ENCODE measurements at places on chromosomes 13 and 19. TPM values are rescaled to one million over a fixed set of nuclear protein-coding genes. Genes with fewer than 3 reads are reported as not detected.

The LRP3 gene
- 51.6 TPM for total RNA-seq

The ATP4A gene
- not detected for total RNA-seq

GRCh38 chr13:97275776-97276501 lies 53.8 kb downstream of the MBNL2 start:
- no peak for DNase-seq
- H3K4me3 ChIP-seq = 0 out of 2 replicates have a peak overlapping the region, but pooled peaks have one; percentile 14
- H3K36me3 ChIP-seq = peaks cover 38% of the 10 kb centered on the region
- H3K4me1 ChIP-seq = peaks cover 100% of the 10 kb centered on the region
- H3K27ac ChIP-seq = peak overlapping the region; percentile 86
- no peaks in the 10 kb centered on the region for H3K27me3 ChIP-seq

- no peak overlapping the region for H3K4me3 ChIP-seq
- no peaks in the 10 kb centered on the region for H3K27me3 ChIP-seq
- H3K36me3 ChIP-seq = no peaks in the 10 kb centered on the region
- H3K4me1 ChIP-seq = no peaks in the 10 kb centered on the region
- DNase-seq = peak; percentile 14
Observed at GRCh38 chr13:81929988-81930387, 1589.1 kb upstream of the SPRY2 start.

GRCh38 chr19:6091771-6092291 lies 18.5 kb downstream of the RFX2 start:
- H3K36me3 ChIP-seq = no peaks in the 10 kb centered on the region
- H3K4me1 ChIP-seq = peaks cover 36% of the 10 kb centered on the region
- peaks cover 3% of the 10 kb centered on the region for H3K27me3 ChIP-seq
- H3K27ac ChIP-seq = no peak overlapping the region
- 0 out of 2 replicates have a peak overlapping the region, but pooled peaks have one; percentile 13 for H3K4me3 ChIP-seq

DNA sequence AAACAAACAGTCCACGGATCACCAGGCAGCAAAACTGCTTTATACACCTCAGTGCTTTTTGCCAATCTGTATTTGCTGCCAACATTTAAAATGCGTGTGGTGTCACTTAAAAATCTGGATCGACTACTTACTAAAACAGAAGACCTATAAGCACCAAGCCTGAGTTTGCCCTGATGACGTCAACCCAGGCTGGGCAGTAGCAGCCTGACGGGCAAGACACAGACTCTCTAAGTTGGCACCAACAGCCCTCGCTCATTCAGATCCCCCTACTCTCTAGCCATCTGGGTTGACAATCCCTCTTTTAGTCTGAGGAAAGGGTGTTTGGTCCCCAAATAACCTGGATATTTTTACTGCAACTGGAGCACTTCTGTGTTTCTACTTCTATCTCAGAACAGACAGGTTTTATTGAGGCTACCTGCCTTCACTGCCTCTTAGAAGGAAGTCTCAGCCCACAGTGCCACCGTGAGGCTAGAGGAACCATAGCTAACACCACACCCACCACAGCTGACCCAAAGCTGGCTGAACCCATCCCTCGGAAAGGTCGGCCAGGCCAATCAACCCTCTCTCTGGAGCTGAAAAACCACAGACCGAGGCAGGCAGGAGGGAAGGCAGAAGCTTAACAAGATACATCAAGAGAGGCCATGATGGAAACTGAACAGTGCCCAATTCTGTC lies 6.9 kb downstream of the SUGP2 start:
- DNase-seq = peak; percentile 24
- H3K4me3 ChIP-seq = no peak overlapping the region
- H3K27me3 ChIP-seq = no peaks in the 10 kb centered on the region
- H3K36me3 ChIP-seq = peaks cover 73% of the 10 kb centered on the region

- peak overlapping the region; percentile 89 for H3K27ac ChIP-seq
- peaks cover 52% of the 10 kb centered on the region for H3K4me1 ChIP-seq
- no peaks in the 10 kb centered on the region for H3K27me3 ChIP-seq
- H3K4me3 ChIP-seq = peak overlapping the region; percentile 82
- no peak for DNase-seq
Observed at GRCh38 chr13:114313061-114313860, 1.0 kb upstream of the CHAMP1 start.

DNA sequence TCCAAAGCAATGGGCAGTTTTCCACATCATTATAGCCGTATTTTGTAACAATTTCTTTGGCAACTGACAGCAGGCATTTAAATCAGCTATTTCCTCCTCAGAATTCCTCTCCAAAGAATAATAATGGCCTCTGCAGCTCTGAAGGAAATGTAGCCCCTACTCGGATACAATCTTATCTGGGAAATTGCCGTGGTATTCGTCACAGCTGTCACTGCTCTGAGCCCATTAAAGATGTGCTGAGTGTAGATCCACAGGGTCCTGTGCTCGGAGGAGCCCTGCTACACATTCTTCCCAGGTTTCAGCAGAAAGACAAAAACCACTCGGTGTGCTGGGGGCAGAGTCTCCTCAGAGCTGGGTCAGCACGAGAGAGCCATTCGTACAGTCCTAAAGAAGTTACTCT lies 33.1 kb downstream of the MZT1 start:
- H3K36me3 ChIP-seq = no peaks in the 10 kb centered on the region
- DNase-seq = no peak
- no peaks in the 10 kb centered on the region for H3K4me1 ChIP-seq
- no peak overlapping the region for H3K4me3 ChIP-seq
- no peak overlapping the region for H3K27ac ChIP-seq

DNA sequence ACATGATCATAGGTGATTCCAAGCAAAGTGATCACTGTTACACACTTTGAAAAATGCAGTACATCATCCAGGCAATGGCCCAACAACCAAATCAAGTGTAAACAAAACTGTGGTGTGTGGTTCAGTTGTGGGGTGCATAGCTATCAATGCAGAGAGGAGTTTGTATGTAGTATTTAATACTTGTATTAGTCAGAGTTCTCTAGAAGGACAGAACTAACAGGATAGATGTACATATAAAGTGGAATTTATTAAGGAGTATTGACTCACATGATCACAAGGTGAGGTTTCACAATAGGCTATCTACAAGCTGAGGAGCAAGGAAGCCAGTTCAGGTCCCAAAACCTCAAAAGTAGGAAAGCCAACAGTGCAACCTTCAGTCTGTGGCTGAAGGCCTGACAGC lies 249.3 kb upstream of the HTR2A start:
- no peak for DNase-seq
- no peak overlapping the region for H3K4me3 ChIP-seq
- H3K27me3 ChIP-seq = no peaks in the 10 kb centered on the region
- no peak overlapping the region for H3K27ac ChIP-seq

DNA sequence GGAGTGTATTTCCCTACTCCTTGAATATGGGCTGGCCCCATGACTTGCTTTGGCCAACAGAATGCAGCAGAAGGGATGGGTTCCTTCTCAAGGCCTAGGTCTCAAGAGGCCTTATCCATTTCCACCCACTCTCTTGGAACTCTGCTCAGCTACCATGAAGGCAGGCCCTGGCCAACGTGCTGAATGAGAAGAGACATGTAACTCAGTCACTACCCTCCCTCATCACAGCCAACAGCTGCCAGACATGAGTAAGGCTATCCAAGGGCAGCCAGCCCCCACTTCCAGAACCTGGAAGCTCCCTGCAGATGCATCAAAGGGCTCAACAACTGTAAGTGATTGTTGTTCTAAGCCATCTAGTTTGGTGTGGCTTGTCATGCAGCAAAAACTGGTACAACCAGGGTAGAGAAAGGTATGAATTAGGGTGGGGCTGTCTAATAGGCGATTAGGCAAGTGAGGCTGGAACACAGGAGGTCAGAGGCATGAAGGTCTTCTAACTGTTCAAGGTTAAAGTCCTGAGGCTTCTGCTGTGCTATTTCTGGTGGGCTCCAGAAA lies 1.4 kb upstream of the RASL11A start:
- peaks cover 24% of the 10 kb centered on the region for H3K4me1 ChIP-seq
- no peak for DNase-seq
- no peak overlapping the region for H3K27ac ChIP-seq
- H3K36me3 ChIP-seq = no peaks in the 10 kb centered on the region

DNA sequence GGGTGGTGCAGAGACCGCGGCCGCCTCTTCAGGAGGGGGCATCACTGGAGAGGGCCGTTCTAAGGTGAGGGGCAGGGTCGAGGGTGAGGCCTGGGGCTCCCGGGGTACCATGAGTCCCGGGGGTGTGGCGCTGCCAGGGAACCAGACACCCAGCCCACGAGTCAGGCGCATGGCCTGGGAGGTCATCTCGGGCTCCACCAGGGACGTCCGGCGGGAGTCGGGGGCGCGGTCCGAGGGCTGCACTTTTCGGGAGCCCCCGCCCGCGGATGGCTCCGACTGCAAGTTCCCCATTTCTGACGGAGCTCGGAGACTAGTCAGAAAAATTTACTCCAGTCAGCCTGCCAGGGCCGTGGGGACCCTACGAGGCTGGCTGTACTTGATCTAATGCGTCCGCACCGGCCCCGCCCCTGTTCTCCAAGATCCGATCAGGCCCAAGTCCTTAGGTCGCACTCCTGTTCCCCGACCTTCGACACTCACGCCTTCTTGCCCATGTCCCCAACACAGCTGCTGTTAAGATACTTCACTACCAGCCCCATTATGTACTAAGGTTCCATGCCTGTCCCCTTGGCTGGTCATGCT lies 774 bp downstream of the GGN start:
- peaks cover 32% of the 10 kb centered on the region for H3K4me1 ChIP-seq
- peaks cover 2% of the 10 kb centered on the region for H3K27me3 ChIP-seq
- peaks cover 17% of the 10 kb centered on the region for H3K36me3 ChIP-seq
- H3K4me3 ChIP-seq = no peak overlapping the region

DNA sequence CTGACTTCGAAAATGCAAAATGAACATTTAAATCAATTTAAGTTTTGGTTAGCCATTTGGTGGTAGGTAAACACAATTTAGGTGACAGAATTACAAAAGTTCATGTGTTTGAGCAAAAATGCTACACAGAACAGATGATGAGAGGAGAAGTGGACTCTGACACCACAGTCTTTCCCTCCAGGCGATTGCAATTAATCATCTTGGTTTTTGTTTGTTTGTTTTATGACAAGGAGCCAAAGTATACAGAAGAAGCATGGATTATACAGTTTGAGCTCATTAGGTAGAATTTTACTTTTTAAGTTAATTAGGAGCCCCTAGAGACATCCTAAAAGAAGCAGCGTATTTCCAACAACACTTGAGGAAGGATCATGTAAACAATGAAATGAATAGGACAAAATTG lies 49.3 kb upstream of the FREM2 start:
- no peak overlapping the region for H3K4me3 ChIP-seq
- DNase-seq = no peak

- H3K4me1 ChIP-seq = no peaks in the 10 kb centered on the region
- no peak for DNase-seq
- H3K4me3 ChIP-seq = no peak overlapping the region
- H3K36me3 ChIP-seq = no peaks in the 10 kb centered on the region
- no peaks in the 10 kb centered on the region for H3K27me3 ChIP-seq
- no peak overlapping the region for H3K27ac ChIP-seq
Observed at GRCh38 chr13:104593693-104594092, 1527.5 kb upstream of the SLC10A2 start.

GRCh38 chr13:29318741-29319140 lies 276.7 kb downstream of the SLC7A1 start:
- H3K27ac ChIP-seq = no peak overlapping the region
- no peak for DNase-seq
- H3K36me3 ChIP-seq = no peaks in the 10 kb centered on the region
- H3K4me1 ChIP-seq = no peaks in the 10 kb centered on the region

DNA sequence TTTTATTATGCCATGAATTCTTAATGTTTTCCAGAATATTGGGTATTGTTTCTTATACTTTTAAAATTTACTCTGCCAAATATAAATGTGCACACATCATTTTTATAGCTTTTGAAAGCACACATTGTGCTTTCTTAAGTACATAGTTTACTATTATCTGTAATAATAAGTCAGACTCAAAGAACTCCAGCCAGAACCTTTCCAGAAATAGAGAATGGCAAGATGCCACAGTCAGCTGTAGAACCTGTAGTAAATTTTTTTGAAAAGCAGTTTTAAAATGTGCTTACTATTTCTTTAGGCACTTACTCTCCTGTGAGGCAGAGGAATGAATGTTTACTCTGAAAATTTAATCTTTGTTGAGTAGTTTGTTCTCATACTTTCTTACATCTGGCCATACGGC lies 1287.1 kb downstream of the PCDH9 start:
- no peaks in the 10 kb centered on the region for H3K4me1 ChIP-seq
- H3K36me3 ChIP-seq = no peaks in the 10 kb centered on the region
- H3K4me3 ChIP-seq = no peak overlapping the region
- no peaks in the 10 kb centered on the region for H3K27me3 ChIP-seq
- no peak overlapping the region for H3K27ac ChIP-seq

DNA sequence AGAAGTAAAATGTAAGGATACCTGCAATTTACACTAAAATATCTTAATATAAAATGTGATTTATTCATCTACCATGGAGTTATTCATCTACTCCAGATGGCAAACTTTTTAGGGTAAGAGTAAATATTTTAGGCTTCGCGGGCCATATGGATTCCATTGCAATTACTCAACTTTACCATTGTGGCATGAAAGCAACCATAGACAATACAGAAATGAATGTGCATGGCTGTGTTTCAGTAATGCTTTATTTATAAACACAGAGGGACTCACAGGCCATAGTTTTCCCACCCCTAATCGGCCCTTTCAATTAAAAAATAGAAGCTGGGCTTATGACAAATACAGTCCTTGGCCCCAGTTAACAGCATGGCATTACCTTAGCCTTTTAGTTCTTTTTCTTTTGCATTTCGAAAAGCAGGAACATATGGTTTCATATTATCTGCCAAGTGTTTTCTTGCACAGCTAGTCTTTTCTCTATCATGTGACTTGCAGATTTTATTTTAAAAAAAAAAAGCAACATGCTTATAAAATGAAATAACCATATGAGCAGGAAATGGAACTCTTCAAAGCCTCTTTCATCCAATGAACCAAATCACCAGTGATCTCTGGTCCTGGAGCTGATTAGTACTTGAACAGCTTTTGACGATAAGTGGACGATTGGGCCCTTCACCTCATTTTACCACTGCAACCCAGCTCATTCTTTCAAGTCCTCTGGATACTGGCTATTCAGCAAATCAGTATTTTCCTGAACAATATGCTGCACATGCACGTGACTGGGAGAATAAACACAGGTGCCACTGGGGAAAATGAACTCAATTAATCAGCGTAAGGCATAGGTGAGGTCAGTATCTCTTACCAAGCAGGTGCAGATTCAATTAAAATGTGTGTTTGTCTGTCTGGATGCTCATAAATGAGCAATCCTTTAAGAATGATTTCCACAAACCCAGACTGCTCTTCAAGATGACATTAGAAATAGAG lies 63.9 kb downstream of the LHFPL6 start:
- no peaks in the 10 kb centered on the region for H3K27me3 ChIP-seq
- no peak for DNase-seq
- no peak overlapping the region for H3K4me3 ChIP-seq
- H3K36me3 ChIP-seq = no peaks in the 10 kb centered on the region

GRCh38 chr13:76917095-76917494 lies 30.9 kb upstream of the KCTD12 start:
- H3K27me3 ChIP-seq = no peaks in the 10 kb centered on the region
- no peak for DNase-seq
- H3K4me3 ChIP-seq = no peak overlapping the region
- H3K4me1 ChIP-seq = no peaks in the 10 kb centered on the region
- H3K36me3 ChIP-seq = no peaks in the 10 kb centered on the region
- H3K27ac ChIP-seq = no peak overlapping the region

DNA sequence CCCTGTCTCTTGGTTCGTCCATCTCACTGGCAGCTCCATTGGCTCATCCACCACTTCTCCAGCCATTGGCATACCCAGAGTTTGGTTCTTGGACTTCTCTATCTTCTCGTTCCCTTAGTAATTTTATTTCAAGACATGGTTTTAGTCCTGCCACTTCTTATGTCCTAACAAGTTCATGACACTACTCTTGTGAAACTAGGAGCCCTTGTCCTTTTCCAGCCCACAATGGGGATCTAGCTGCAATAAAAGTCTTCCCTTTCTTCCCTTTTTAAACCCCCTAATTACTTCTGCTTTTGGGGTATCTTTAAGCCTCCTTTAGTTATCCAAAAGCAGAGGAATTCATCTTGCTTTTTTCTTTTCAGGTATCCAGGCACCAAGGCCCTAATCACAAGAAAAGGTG lies 2.9 kb upstream of the RCBTB2 start:
- no peaks in the 10 kb centered on the region for H3K36me3 ChIP-seq
- H3K4me1 ChIP-seq = peaks cover 26% of the 10 kb centered on the region
- DNase-seq = no peak
- no peak overlapping the region for H3K4me3 ChIP-seq
- H3K27ac ChIP-seq = no peak overlapping the region

Data from HepG2 (cell line).